Renal cortex interstitium (tissue), 15 donors: ENCODE measurements at places on chromosomes 6 and 20. TPM values are rescaled to one million over a fixed set of nuclear protein-coding genes. Genes with fewer than 3 reads are reported as not detected.

DNA sequence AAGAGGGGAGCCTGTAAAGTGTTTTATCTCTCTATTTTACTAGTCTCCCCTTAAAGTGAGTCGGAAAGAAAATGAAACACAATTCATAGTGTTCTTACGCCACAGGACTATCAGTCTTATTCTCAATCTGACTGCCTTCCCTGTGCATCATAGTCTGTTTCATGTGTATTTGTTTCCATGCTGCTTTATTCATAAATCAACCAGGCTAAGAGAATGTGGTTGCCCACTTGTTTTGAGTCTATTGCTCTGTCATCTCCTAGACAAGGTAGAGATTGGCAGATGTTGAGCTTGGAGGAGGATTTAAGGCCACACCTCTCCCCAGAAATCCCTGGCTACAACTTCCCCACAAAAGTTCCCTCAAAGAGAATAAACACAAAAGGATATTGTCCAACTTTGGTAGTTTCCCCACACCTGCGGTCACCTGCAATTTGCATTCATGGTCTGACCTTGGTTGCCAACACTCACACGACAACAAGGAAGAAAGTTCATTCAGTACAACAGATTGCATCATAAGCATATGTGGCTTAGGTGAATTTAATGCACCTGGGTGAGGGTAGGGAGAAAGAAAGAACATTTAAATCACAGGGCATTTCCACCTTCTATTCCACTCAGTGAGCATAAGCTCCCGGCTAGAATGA, 167.1 kb upstream of the FBXL4 start:
- no peak for DNase-seq

GRCh38 chr6:71502956-71503355, 214.3 kb downstream of the OGFRL1 start:
- DNase-seq = no peak

GPX5 gene
- polyA plus RNA-seq = not detected

- no peak for DNase-seq
These were observed 170.1 kb upstream of the LAMP5 start for GRCh38 chr20:9344083-9344920.

- DNase-seq = no peak
These were observed 237.1 kb upstream of the AFDN start for GRCh38 chr6:167589615-167589940.
